Activated T-cell treated with anti-CD3 and anti-CD28 coated beads for 48 hours (primary cell): ENCODE measurements at places on chromosomes 11 and 22.

DNA sequence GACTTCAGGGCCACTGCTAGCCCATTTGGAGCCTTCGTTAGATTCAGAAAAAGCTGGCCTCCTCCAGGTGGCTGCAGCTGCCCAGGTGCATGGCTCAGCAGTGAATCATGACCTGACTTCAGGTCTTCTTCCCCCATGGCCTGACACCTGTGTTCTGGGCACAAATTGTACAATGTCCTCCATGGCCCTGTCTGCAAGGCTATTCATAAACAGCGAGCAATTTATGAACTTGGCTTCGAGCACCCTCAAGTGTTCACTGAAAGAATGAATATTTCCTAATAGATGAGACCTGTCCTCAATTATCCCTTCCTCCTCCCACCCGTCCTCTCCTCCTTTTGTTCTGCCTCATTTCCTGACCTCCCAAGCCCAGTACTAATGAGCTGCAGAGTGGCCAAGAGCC, 12.2 kb upstream of the VPS37C start:
- DNase-seq, result no peak

GRCh38 chr22:25334162-25334490, 114.7 kb downstream of the CRYBB2 start:
- DNase-seq, result peak; percentile 61

DNA sequence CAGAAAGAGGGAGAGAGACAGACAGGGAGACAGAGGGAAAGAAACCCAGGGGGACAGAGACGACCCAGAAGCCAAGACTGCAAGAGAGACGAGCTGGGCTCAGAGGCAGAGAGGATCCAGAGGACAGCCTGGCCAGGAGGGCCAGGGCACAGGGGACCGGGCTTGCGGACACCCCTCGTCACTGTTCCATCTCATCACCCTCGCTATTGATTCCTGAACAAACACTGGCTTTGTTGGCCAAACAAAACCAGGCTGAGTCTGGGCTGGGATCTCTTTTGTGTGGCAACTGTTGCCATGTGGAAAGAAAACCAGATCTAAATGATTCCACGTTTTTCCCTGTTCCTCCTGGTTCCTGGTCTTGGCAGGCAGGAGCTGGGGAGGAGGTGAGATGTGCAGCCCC, 339.4 kb downstream of the MN1 start:
- DNase-seq, result no peak

GRCh38 chr11:8110396-8110795, 29.4 kb downstream of the TUB start:
- no peak for DNase-seq

DNA sequence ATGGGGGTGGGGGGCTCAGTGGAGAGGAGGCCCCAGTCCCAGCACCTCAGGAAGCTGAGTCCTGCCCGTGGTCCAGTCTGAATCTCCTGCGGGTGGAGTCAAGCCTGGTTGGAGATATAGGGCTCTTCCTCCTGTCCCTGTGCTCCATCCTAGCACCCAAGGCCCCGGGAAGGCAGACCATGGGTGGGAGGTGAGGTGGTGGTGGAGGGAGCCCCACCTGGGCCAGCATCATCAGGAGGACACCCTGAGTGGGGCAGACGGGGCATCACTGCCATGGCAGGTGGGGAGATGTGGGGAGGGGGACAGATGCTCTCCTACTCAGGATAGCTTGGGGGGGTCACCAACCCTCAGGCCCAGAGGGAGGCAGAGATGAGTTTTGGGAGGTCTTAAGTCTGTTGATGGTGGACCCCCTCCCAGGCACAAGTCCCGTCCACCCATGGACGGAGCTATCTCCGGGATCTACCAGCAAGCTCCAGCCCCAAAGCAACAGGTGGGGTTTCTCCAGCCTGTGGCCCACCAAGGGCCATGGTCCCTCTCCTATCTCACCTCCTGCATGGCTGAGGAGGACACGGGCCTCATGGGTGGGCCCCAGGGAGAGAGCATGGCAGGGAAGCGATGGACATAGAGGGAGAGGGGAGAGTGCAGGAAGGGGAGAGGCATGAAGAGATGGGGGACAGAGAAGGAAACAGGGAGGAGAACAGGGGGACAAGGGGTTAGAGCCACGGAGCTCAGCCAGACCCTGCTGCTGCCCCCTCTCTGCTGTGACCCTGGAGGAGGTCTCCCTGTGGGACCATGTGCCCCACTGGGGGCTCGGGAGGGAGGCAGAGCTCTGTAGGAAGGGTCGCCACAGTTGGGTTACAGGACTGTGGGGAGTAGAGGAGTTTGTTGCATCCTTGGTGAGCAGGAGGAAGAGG, 1.3 kb downstream of the MRGPRE start:
- no peak for DNase-seq

DNA sequence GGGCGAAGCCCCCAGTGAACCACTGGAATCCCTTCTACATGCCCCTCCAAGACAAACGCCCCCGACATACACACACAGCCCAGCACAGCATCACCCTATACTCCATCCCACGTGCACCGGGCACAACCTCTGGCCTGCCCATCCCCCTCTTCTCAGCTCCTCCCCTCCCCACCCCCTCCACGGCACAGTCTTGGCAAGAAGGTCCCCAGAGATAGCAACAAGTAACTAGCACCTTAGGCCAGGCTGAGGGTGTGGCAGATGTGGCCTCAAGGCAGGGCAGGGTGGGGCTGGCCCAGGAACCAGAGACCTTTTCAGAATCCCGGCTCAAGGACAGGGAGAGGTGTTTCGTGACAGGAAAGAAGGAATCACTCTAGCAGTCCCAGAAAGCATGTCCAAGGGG, 54.3 kb downstream of the CYTH4 start:
- no peak for DNase-seq

DNA sequence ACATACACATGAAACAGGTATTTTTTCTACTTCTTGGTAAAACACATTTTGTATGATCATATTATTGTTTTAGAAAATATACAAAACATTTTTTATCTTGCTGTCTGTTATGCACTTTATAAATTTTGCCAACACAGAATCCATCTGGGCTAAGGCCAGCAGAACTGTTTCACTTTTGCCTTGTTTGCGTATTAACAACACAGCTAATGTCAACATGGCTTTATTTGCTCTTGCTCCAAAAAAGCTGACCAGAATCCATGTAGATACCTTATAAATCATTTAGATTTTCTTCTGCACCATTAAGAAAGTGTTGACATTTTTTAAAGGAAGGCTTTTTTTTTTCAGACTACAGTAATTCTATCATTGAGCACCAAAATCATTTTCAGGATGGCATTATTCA, 58.1 kb upstream of the PGR start:
- DNase-seq, result no peak

- no peak for DNase-seq
These were observed 7.6 kb downstream of the OR56A1 start for GRCh38 chr11:6022956-6023355.

- no peak for DNase-seq
These were observed 5.8 kb downstream of the LIF start for GRCh38 chr22:30240541-30241417.

DNA sequence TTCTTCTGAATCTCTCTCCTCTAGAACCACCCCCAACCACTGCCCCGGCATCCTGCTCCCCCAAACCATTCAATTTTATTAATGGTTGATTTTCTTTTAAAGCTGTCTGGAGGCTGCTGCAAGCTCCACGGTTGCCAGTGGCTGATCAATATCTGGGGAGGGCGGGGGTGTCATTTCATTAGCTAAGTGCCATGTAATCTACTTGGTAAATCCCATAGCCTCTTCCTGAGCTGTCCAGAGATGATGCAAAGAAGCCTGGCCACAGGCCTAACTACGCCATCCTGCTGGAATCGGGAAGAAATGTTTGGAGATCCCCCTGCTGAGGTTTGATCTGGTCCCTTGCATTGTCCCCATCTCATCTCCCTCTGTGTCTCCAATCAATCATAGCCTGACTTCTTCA, 440.1 kb downstream of the MIAT start:
- DNase-seq, result no peak

GRCh38 chr11:35367491-35367890, 51.9 kb downstream of the SLC1A2 start:
- DNase-seq, result no peak

GRCh38 chr11:103266167-103266831, 157.1 kb downstream of the DYNC2H1 start:
- no peak for DNase-seq
